Kidney (tissue), 22 donors: ENCODE measurements at places on chromosomes 2 and 18. TPM values are rescaled to one million over a fixed set of nuclear protein-coding genes. Genes with fewer than 3 reads are reported as not detected.

DNA sequence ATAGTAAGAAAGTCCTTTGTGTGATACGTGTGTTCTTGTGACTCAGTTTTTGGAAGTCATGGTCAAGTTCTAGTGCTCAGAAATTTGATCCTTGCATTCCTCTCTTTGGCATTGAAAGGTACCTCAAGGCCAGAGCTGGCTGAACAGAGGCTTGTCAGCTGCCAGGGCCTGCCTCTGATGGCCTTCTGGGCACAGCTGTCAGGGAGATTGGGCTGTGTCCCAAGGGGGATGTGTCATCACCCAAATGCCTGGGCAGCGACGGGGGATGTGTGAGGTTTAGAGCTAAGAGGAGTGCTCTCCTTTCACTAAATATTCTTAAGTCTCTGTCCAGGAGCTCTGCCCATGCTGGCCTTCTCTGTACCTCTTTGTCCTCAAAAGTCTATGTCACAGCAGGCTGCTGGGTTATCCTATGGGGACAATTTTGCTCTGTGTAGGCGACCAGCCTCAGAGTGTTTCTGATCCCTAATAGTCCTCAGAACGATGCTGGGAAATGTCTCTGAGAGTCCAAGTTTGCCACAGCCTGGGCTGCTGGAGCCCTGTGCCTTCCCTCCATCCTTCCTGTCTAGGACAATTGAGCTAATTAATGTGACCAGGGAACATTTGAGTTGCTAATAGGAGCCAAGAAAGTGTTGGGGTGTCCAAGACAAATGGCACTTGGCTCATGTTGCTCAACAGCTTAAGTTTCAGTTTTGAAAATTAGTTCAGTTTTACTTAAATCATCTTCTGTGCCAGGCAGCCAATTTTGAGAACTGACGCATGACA lies 115.4 kb upstream of the ZNF521 start:
- no peak overlapping the region for H3K4me3 ChIP-seq
- no peak for DNase-seq
- no peaks in the 10 kb centered on the region for H3K36me3 ChIP-seq
- H3K4me1 ChIP-seq = no peaks in the 10 kb centered on the region
- no peak overlapping the region for H3K27ac ChIP-seq

DNA sequence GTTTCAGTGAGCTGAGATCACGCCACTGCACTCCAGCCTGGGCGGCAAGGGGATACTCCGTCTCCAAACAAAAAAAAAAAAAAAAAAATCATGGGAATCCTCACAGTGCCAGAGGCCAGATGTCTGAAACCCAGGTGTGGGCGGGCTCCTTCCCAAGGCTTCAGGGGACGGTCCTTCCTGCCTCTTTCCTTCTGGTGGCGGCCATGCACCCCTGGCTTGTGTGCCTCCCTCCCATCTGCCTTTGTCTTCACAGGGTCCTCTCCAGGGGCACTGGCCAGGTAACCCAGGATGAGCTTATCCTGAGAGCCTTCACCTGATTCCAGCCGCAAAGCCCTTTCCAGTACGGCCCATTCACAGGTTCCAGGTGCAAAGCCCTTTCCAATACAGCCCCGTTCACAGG lies 40.9 kb upstream of the GPC1 start:
- no peaks in the 10 kb centered on the region for H3K36me3 ChIP-seq
- DNase-seq = no peak
- no peaks in the 10 kb centered on the region for H3K27me3 ChIP-seq
- no peaks in the 10 kb centered on the region for H3K4me1 ChIP-seq
- no peak overlapping the region for H3K4me3 ChIP-seq
- H3K27ac ChIP-seq = no peak overlapping the region

DNA sequence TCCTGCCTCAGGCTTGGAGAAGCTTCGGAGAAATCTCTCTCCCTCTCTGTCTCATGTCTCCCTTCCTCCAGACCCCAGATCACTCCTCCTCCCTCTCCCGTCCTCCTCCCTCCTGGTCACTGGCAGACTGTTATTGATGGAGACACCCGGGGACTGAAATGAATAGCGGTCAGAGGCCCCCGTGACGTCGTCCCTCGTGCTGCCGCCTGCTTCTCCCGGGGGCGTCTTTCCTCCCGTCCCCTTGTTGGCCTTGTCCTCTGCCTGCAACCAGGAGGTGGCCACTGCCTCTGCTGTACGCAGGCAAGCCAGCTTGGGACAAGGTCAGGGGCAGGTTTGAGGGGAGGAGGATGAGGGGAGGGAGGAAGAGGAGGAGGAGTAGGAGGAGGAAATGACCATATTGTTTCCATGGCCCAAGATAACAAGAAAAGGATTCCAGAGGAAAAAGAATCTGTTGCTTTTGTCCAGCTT lies 78.2 kb downstream of the CELF4 start:
- peak; percentile 78 for DNase-seq
- H3K36me3 ChIP-seq = no peaks in the 10 kb centered on the region
- no peak overlapping the region for H3K4me3 ChIP-seq
- no peak overlapping the region for H3K27ac ChIP-seq
- peaks cover 2% of the 10 kb centered on the region for H3K27me3 ChIP-seq

GRCh38 chr18:48914581-48915251 lies 36.0 kb downstream of the SMAD7 start:
- H3K27me3 ChIP-seq = no peaks in the 10 kb centered on the region
- H3K27ac ChIP-seq = peak overlapping the region; percentile 49
- peaks cover 17% of the 10 kb centered on the region for H3K4me1 ChIP-seq
- H3K4me3 ChIP-seq = peak overlapping the region; percentile 8
- H3K36me3 ChIP-seq = no peaks in the 10 kb centered on the region

DNA sequence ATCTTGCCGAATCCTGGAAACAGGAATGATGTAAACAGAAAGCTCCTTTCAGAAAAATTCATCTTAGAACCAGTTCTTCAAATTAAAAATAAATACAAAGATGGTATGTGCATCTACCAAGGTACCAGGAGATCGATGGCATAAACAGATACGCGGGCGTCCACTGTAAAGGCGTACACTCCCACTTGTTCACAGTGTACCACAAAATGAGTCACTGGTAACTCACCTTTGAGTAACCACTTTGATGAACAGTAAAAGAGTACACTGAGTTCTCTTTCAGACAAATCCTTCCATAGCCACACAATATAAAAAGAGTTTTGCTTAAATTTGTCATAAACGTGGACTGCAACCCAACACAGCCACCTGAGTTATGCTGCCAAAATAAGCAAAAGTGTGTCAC lies 128.3 kb downstream of the DNER start:
- DNase-seq = no peak
- no peaks in the 10 kb centered on the region for H3K36me3 ChIP-seq
- H3K4me3 ChIP-seq = no peak overlapping the region

DNA sequence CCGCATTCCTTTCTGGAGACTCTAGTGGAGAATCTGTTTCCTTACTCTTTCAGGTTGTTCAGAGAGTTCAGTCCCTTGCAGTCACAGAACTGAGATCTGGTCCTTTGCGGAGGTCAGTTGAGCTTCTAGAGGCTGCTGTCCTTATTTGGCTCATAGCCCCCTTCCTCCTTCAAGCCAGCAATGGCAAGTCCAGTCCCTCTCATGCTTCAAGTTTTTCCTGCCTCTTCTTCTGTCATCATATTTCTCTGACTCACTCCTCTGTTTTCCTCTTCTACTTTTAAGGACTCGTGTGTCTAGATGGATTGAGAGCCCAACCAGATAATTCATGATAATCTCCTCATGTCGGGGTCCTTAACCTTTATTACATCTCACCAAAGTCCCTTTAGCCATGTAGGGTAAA lies 173.5 kb upstream of the FOSL2 start:
- H3K27me3 ChIP-seq = no peaks in the 10 kb centered on the region
- no peaks in the 10 kb centered on the region for H3K4me1 ChIP-seq
- DNase-seq = no peak
- H3K4me3 ChIP-seq = no peak overlapping the region
- H3K27ac ChIP-seq = no peak overlapping the region

GRCh38 chr2:58429014-58429875 lies 188.1 kb upstream of the FANCL start:
- peak overlapping the region; percentile 7 for H3K4me3 ChIP-seq
- no peaks in the 10 kb centered on the region for H3K36me3 ChIP-seq
- no peak overlapping the region for H3K27ac ChIP-seq
- peak; percentile 51 for DNase-seq
- no peaks in the 10 kb centered on the region for H3K27me3 ChIP-seq
- H3K4me1 ChIP-seq = no peaks in the 10 kb centered on the region

DNA sequence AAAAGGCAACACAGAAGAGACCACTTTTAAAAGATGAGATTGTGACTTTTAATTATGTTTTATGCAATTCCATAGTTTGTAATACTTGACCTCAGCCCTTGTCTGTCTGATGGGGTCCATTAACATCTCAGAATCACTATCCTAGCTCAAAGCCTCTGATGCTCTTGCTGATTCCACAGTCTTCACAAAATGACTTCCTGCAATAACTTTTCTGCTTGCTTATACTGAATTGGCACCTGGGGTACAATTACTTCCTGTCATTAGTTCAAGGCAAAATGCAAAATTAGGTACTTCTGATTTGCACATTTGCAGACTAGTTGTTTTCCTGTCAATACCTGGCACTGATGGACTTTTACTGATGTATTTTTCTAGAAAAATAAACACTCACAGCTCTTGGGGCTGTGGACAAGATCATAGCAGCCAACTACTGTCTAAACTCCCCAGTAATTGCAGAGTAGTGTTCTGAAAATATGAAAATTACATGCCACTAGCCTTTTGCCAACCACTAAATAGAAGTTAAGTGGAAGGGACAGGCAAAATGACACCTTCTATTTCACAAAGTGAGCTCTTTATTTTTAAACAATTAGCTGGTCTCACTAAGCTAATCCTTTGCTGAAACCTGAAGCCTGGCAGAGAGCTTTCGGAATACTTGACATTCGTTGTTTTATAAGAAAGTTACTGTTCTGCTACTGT lies 129.1 kb downstream of the PIEZO2 start:
- no peaks in the 10 kb centered on the region for H3K36me3 ChIP-seq
- no peak overlapping the region for H3K4me3 ChIP-seq
- no peak overlapping the region for H3K27ac ChIP-seq
- no peaks in the 10 kb centered on the region for H3K4me1 ChIP-seq
- no peak for DNase-seq

GRCh38 chr2:19746611-19747309 lies 155.0 kb downstream of the TTC32 start:
- no peak overlapping the region for H3K27ac ChIP-seq
- no peaks in the 10 kb centered on the region for H3K27me3 ChIP-seq
- no peaks in the 10 kb centered on the region for H3K4me1 ChIP-seq
- no peak overlapping the region for H3K4me3 ChIP-seq

- no peaks in the 10 kb centered on the region for H3K4me1 ChIP-seq
- H3K4me3 ChIP-seq = no peak overlapping the region
- H3K36me3 ChIP-seq = no peaks in the 10 kb centered on the region
- no peak for DNase-seq
- H3K27me3 ChIP-seq = no peaks in the 10 kb centered on the region
Measured at GRCh38 chr2:126858436-126858835, 40.3 kb upstream of the TEX51 start.

Gene SP140
- total RNA-seq = 7.3 TPM

Gene MROH2A
- total RNA-seq = not detected

Gene RGPD8
- total RNA-seq = 13.8 TPM

Gene ACMSD
- 44.0 TPM for total RNA-seq

Gene LBH
- 81.9 TPM for total RNA-seq
